ENCODE measurements at places on chromosomes 16 and 17.

GRCh38 chr16:6861815-6862477, 470.7 kb upstream of the RBFOX1 start:
- DNase-seq = no peak

GRCh38 chr16:89656435-89657121, 930 bp downstream of the CHMP1A start:
- no peak for DNase-seq

DNA sequence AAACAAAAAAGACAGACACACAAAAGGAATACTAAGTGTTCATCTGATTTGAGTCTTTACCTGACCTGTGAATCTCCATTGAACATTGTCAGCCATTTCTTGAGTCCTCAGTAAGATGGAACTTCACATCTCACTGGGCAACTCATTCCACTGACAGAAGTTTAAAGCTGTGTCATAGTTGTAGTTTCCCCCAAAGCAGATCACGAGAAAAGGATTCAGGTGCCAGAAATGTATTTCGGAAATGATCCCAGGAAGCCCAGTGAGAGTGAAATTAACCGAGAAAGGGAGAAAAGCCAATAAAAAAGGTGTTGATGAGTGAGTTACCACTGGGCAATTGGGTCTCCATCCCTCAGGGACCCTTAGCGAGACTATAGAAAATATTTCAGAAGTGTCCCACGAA, 6.5 kb downstream of the CHD9 start:
- no peak for DNase-seq

- no peak for DNase-seq
Measured at GRCh38 chr16:52227851-52228250, 319.1 kb downstream of the TOX3 start.

GRCh38 chr16:8522757-8523156, 67.6 kb downstream of the TMEM114 start:
- no peak for DNase-seq

- no peak for DNase-seq
Measured at GRCh38 chr17:29177541-29177870, 2.7 kb downstream of the MYO18A start.

GRCh38 chr16:56753410-56753809, 23.5 kb downstream of the NUP93 start:
- no peak for DNase-seq

- DNase-seq = no peak
Measured at GRCh38 chr17:65690626-65691310, 129.3 kb upstream of the AXIN2 start.

GRCh38 chr17:57067162-57067561, 17.9 kb upstream of the AKAP1 start:
- DNase-seq = peak; percentile 38

DNA sequence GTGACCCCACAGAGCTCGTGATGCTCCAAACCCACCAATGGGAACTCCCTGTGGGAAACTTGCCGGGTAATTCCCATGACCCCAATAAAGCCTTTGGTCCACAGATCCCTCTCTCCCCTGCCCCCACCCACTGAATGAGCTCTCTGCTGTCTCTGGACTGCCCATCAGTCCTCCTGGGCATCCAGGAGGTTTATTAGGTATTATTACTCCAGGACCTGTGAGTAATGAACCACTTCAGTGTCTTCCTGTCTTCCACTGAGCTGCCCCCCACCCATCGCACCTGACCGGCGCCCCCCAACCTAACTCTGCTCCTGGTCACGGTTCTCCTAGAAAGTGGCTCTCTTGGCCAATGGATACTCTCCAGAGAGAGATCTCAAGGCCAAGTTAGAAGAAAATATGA, 28.7 kb upstream of the DNAH17 start:
- DNase-seq = no peak

DNA sequence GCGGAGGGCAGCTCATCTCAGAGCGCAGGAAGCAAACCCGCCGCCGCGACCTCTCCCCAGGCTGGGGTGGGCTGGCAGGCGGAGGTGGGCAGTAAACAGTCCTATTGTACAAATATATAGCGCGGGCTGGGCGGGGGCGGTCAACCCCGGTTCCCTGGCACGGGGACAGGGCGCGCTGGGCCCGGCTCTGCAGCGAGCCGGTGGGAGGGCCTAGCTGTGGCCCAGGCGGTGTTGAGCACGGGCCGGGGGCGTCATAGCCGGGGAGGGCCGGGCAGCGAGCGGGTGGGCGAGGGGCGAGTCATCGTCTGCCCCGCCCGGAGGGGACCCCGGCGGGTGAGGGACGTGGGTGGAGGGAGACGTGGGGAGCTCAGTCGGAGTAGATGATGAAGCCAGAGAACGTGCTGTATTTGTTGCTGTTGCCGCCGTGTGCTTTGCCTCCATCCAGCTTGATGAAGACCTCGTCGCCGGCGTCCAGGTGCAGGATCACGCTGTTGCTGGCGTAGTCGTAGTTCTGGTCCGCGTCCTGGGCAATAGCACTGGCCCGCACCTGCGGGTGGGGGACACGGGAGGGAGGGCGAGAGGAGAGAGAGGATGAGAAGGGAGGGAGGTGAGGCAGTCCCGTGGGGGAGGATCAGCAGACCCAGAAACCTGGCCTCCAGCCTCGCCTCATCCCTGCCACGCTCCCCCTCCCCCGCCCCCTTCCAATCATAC, 8.1 kb downstream of the C1QL1 start:
- DNase-seq = no peak

DNA sequence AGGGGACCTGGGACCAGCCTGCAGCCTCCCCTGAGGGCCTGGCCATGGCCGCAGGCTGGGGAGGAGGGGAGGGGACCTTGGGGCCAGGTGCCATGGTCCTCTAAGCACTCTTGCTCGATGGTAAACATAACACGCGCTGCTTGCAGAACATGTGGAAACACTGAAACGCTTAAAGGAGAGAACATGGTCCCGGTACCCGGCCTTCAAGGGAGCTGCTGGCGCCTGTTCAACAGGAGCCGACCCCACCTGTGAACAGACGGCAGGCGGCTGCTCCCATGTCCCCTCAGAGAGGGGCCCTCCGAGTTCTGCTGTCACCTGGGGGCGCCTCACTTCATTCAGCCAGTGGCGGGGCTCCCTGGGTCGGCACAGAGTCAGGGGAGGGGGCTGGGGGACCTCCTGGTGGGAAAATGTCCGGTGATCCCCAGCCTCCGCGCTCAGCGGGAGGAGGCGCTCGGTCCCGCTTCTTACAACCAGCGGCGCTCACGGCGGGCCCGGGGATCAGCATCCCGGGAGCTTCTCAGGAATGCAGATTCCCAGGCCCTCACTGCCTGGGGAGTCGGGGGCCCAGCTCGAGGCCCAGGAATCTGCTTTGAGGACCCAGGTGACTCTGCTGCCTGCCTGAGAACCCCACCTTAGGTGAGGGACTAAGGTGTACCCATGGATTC, 854 bp upstream of the SSTR5 start:
- DNase-seq = no peak

- no peak for DNase-seq
Measured at GRCh38 chr16:26830428-26831127, 236.1 kb upstream of the C16orf82 start.

DNA sequence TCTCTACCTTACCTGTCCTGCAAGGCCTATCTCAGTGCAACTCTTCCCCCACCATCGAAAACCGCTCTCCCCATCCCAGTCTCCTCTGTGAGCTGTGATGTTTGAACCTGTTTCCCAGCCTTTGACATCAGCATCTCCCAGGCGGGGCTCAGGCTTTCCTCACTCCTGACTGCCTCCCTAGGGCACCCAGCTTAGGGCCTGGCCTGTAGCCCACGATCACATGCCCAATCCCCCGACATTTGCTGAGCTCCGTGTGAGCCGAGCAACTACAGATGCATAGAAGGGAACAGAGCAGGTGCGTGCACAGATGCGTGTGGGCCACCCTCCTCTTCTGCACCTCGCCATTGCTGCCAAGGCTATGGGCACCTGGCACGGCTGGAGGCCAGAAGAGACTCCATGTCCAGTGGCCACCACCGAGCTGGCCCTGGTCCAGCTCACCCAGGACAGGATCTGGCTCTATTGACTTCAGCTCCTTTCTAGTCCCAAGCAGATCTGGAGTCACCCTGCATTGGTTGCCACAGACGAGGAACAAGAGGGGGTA, 35.5 kb upstream of the CMIP start:
- DNase-seq = no peak

- DNase-seq = no peak
Measured at GRCh38 chr17:29054835-29055234, 11.9 kb downstream of the PIPOX start.

DNA sequence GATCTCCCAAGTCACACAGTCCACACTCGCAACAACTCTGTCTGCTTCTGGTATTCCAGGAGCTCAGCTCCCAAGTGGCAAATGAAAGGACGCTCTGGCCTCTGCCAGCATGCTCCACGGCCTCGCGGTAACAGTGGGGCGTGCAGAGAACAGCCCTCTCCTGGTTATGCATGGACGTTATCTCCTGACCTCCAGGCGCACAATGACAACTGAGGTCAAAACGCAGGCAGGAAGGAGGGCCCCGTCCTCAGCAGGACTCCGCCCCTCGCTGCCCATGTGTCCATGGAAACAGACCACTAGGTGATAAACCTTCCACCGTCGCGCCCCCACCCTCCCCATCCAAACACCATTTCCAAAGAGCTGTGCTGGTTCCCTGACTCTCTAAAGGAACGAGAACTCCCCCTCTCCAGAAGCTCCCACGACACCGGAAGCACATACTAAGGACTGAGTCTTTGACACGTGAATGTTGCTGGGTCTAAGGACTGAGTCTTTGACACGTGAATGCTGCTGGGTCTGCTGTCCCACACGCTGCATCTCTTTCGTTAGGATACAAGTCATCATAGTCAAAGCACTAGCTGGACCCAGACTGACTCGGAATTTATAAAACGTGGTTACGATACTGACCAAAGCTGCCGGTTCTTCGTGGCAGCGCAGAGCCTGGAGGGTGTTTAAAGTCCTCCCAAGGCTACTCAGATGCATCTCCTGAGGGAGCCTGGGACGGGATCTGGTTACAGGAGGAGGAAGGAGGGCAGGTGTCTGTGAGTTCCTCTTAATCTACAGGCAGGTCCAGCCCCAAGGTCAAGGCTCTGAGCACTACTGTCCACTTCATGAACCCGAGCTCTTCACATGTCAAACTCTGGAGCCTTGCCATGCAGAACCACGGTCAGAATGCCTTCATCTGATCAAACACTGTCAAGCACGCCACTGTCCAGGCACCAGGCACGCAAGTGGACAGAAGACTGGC, 43.9 kb downstream of the KLHDC4 start:
- DNase-seq = no peak

Data from small intestine (tissue), 16 donors.